AG08396 (cell line): ENCODE measurements at places on chromosomes 3 and 15.

- DNase-seq = no peak
Measured at GRCh38 chr3:45690336-45691035, 1.3 kb downstream of the SACM1L start.

GRCh38 chr3:28980131-28980530 is 300.7 kb upstream of the RBMS3 start:
- no peak for DNase-seq

GRCh38 chr15:35867356-35867755 is 321.4 kb upstream of the DPH6 start:
- DNase-seq = no peak

GRCh38 chr3:86948822-86949221 is 42.1 kb downstream of the VGLL3 start:
- no peak for DNase-seq

GRCh38 chr3:112086076-112086854 is at the start of gene C3orf52:
Gene C3orf52, plus strand, starts transcription at chr3:112086389. Its CDS starts 19 bp downstream, at chr3:112086408.
- DNase-seq = peak; percentile 95

DNA sequence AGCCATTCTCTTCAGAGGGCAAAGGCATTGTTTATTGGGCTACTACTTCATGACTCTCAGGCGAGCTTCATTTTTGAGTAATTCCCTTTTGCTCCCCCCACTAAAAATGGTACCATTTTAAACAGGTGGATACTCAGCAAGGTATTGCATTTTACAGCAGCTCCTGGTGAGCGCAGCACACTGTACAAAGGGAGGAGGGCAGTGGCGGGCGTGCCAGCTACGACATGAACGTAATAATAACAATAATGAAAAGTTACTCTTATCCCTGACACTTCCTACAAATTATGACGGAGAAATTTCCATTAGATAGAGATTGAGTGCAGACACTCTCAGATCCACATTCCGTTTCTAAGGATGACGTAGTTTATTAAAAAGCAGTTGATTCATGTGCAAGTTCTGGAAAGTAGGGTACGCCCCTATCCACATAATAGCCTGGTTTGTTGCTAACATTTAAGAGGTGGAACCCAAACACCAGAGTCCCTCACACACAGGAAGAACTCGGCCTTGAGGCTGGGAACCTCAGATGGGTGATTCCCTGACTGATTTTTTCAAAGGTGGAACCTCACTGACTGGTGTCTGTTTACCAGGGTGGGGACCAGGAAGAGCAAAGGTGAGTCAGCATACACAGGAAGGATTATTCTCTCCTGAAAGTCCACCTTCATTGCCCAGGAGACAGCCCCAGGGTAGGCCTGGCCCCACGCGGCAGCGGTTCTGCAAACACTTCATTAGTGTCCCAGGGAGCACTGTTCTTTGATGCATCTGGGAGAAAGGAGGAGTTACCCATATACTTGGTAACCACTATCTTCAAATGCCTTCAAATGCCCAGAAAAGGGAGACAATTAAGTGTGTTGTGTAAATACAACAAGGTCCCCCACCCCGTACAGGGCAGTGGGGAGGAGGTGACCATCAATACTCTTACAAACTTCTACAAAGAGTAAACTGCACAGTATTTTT is 69.9 kb downstream of the LDHAL6B start:
- no peak for DNase-seq

DNA sequence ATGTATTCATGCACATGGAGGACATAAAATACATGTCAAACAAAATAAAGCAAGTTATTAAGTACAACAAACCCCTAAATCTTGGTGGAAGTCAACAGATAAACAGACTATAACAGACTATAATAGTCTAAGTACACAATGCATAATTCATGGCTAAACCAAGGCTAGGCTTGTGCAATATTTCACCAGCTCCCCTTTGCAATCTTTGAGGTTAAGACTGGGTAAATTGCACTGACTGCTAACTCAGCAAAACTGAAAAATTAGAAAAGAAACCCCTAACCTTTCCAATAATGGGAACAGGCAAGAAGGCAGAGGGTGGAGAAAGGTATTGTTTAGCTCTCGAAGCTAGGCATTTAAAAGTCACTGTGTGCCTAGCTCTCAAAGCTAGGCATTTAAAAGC is 304.9 kb upstream of the WNT5A start:
- no peak for DNase-seq

DNA sequence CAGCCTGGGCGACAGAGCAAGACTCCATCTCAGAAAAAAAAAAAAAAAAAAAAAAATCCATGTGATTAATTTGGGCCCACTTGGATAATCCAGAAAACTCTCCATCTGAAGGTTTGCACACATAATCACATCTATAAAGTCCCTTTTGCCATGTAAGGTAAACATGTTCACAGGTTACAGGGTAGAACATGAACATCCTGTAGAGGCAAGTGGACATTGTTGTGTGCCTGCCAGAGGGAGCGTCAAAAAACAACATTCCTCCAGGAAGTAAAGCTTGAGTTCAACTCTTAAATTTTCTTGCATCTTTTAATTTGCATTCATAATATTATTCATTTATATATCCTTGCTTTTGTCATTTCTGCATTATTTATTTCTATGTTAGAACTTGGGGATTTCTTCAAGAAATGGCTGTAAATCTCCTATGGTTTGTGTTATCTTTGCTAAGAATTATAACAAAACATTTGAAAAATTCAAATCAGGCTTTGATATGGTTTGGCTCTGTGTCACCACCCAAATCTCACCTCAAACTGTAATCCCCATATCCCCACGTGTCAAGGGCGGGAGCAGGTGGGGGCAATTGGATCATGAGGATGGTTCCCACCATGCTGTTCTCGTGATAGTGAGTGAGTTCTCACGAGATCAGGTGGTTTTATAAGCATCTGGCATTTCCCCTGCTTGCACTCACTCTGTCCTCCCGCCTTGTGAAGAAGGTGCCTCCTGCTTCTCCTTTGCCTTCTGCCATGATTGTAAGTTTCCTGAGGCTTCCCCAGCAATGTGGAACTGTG is 11.3 kb upstream of the TTBK2 start:
- DNase-seq = no peak

DNA sequence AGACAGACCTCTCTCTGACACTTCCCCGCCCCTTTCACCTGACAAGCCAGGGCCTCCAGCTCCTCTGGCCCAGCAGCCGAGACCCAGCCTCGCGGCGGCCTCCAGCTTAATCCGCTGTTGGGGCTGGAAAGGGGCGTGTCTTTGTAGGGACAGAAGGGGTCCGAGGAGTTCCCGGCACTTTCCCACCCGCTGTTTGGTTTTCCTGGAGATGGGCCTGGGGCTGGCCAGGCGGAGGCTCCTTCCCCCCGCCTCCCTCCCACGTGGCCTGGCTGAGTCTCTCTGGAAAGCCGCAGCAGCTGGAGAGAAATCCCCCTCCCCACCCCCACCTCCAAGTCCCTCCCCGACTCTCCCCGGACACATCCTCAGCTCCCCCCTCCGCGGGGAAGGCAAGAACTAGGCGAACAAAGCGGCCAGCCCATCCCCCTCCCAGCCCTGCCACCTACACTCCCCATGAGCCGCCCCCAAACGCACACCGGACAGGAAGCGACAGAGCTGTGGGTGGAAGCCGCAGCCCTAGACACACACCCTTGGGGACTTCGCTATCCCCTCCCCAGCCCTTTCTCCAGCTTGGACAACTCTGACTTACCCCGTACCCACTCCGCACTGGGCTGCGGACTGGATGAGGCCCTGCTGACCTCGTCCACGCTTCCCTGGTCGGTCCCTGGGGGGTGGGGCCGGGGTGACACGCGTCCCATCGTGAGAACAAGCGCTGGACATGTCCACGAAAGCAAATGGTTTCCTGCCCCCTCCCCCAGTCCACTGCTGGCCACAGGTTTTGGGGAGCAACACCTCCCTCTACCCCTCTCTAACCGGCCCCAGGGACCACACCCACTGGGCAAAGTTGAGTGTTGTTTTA is 1.2 kb downstream of the IGDCC4 start:
- peak; percentile 40 for DNase-seq

GRCh38 chr3:14133876-14134275 is 9.0 kb downstream of the TMEM43 start:
- DNase-seq = no peak

GRCh38 chr3:46277476-46277875 is 35.2 kb downstream of the CCR3 start:
- no peak for DNase-seq

GRCh38 chr15:100373120-100373896 is 31.5 kb upstream of the ADAMTS17 start:
- DNase-seq = no peak

- DNase-seq = no peak
Measured at GRCh38 chr3:35814531-35814930, 175.2 kb downstream of the ARPP21 start.

DNA sequence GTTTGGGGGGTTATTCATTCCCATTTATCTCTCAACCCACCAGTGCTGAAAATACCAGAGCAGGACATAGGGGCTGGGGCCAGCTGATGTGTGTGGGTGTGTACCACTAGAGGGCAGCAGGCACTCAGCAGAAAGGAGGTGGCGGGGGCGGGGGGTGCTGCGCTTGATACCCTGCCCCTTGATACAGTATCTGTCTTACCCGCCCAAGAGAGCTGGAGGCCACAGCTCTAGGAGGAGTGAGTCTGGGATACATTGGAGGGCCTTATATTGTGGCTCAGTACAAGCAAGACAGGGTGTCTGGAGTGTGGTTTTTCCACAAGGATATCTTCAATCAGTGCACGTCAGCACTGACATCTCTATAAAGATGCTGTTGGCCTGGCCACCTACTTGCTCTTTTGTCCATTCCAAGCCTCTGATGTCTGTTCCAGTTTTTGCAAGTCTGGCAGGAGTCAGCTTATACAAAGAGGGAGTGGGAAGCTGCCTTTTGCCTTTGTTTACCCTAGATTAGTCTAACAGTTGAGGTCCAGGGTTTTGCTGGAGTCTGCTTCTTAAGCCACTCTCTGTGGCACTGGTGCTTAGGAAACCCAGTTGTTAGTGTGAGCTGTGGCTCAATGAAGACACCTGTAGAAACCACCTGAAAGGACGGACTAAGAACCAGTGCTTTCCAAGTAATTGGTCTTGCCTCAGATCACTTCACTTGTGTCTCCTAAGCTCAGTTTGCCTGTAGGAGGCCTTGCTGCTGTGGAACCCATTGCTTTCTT is 1.5 kb upstream of the RBM15B start:
- DNase-seq = peak; percentile 67

GRCh38 chr3:194323785-194324735 is 27.1 kb downstream of the CPN2 start:
- DNase-seq = peak; percentile 74

DNA sequence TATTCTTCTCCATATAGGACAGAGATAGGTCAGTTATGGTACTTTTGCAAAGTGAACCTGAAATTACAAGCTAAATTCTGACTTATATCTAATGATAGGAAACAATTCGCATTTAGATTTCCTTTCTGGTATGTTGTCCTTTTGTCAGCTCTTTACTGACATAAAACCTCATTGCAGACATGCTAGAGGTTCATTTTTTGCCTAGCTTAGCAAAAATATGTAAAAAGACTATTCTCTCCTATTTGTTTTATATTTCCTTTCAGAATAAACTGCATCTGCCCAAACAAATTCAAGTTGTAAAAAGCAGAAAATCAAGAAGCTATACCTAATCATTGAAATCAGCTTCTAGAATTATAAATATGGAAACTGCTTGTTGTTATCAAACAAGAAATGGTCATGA is 168.7 kb downstream of the PPM1L start:
- no peak for DNase-seq

DNA sequence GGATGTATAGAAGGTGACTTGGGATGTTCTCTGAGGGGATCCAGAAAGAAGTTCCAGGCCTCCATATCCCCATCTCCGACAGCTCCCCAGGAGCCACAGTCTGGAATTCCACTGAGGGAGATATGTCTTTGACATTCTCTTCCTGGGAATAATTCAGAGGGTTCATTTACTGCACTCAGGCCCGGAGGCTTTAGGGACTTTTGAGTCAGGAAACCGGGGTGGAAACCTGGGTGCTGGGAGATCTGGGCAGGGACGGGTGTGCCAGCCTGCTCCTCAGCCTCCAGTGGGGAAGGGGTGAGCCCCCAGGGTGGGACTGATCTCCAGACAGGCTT is 147.7 kb downstream of the SMAD6 start:
- no peak for DNase-seq

- DNase-seq = no peak
Measured at GRCh38 chr15:39602143-39602542, 21.3 kb downstream of the THBS1 start.

GRCh38 chr3:64865839-64866570 is 178.2 kb upstream of the ADAMTS9 start:
- no peak for DNase-seq

GRCh38 chr3:183229178-183229577 is 23.9 kb upstream of the B3GNT5 start:
- DNase-seq = no peak

DNA sequence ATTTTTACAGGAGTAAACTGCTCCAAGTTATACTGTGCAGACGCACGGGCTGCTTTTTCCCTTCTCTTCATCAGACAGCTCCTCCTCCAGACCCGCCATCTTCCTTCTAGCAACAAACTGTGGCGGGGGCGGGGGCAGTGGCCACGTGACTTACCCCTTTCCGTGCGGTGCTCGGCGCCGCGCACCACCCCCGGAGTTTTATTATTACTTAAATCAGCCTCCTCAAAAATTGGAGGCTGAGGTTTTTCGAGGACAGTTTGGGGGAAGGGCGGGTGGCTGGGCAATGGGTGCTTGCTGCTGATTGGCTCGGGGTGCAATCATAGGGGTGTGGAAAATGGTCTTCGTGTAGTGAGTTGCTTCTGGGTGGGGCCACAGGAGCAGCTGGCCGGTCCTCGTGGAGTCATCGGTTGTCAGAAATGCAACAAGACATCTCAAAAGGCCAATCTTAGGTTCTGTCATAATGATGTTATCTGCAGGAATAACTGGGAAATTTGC is 77.1 kb upstream of the MFGE8 start:
- no peak for DNase-seq

GRCh38 chr3:194592798-194593752 is 40.1 kb downstream of the TMEM44 start:
- peak; percentile 93 for DNase-seq

DNA sequence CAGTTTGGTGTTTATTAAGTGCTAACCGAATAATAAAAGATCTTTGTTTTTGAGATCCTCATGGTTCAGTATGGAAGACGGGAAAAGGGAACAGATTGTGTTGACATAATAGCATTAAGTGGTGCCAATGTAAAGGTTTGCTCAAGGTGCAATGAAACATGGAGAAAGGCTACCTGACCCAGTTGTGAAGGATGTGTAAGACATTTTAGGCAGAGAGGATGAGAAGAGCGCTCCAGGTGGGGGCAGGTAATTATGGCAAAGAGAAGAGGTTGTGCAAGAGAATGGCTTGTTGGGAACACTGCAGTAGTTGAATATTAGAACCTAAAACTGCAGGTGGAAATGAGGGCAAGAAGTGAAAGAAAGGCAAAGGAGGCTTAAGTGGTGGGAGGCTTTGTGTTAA is 140.8 kb downstream of the DIPK2A start:
- DNase-seq = no peak
